NCI-H1436 (cell line): ENCODE measurements at places on chromosomes 2 and 18.

GRCh38 chr2:129922571-129923264 lies 56.7 kb upstream of the RAB6C start:
- no peak for DNase-seq

GRCh38 chr2:181231886-181232621 lies 225.1 kb upstream of the ITGA4 start:
- no peak for DNase-seq

DNA sequence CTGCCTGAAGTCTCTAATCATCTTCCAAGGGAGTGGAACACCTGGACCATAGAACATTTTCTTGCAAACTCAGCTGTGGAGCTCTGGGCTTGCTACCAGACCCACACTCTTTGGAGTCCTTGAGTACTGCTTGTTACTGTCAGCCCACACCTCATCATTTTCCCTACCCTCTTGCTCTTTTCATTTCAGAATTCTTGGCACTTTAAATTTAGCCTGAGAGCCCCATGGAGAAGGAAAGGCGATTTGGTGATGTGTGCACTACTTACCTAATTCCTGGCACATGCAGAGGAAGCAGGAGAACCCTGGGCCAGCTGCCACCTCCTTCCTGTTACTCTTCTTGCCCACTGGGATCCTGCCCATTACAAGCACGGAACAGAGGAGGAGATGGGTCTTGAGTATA lies 31.7 kb downstream of the TMEM178A start:
- DNase-seq: no peak

GRCh38 chr2:195238826-195239225 lies 418.2 kb upstream of the SLC39A10 start:
- no peak for DNase-seq

GRCh38 chr18:10041180-10041579 lies 127.4 kb downstream of the VAPA start:
- no peak for DNase-seq

DNA sequence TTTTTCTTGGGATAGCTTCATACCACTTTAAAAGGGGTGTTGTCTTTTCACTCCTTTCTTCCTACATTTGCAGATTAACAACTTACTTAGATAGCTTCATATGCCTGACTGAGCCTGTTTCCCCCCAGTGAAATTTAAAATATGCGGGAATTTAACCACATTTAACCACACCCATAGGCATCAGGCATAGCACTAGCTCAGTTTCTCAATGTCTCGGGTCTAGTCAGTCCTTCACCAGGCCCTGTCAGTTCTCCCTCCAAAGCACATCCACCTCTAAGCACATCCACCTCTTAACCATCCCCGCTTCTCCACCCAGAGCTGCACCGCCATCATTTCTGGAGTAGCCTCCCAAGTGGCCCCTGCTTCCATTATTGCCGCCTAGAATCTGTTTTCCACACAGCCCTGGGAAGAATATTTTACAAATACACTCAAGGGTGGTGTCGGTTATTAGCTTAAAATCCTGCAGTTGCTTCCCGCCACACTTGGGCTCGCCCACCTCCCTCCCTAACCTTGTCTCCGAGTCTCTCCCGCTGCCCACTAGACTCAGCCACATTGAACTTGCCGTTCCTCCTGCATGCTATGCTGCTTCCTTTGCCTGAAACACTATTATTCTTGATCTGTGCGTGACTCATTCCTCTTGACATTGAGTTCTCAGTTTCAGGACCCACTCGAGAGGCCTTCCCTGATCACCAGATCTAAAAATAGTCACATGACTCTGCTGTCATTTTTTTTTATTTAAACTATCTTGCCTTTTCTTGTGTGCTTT lies 68.3 kb downstream of the SPTBN1 start:
- peak; percentile 17 for DNase-seq

DNA sequence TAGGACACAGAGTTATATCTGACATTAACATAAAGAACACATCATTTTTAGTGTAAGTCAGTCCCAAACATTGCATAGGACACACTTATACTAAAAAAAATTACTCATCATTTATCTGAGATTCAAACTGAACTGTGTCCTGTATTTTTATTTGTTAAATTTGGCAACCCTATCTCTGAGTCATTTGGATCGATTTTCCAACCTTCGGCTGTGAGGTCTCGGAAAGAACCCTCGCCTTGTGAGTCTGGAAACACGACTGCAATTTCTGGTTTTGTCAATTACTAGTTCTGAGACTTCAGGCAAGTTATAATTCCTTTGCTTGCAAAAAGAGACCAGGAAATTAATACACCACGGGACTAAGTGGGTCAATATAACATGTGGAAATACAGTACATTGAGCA lies 14.0 kb downstream of the ATP8B1 start:
- DNase-seq: no peak

- no peak for DNase-seq
Observed at GRCh38 chr2:73260338-73260984, 23.8 kb downstream of the FBXO41 start.

DNA sequence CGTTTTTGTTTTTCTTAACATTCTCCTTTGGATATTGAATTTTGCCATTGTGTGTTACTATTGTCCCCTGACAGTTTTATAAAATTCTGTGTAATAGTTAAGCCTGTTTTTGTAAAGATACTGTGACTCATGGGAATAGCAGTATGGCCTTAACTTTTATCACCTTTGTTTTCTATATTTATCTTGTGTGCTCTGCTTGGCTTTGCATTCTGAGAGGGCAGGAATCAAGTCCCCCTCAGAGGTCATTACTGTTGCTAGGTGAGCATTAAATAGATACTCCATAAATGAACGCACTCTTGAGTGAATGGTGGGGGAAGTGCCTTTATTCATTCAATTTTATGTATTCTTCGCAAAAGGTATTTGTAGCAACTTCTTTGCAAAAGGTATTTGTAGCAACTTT lies 160.0 kb downstream of the PHLPP1 start:
- DNase-seq: no peak

- DNase-seq: no peak
Observed at GRCh38 chr2:152452256-152452973, 117.4 kb downstream of the FMNL2 start.

DNA sequence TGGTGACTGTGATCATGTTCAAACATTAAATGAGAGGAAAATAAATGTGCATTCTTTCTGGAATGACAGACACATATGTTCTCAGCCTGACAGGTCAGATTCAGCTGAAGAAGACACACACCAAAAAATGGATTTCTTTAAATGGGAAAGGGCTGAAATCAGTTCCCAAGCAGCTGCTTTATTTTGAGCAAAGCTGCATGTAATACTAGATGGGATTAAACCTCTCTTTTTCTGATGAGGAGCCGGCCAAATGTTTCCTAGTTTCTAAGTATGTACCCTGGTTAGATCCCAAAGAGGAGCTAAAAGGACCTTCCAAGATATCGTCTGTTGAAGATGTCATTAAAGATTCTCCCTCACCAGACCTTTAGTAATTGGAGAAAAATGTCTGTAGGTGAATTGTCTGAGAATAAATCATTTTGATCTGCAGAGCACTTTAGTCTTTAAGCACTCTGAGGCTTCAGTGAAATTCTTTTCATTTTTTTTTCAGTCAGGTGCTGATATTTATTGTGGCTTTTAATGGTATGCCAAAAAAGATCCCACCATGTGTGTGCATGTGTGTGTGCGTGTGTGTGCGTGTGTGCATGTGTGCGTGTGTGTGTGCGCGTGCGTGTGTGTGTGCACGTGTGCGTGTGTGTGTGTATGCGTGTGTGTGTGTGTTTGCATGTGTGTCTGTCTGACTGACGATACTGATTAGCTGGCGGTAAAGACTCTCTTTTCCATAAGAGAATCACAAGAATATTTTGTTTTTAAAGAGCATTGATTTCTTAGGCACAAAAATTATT lies 175.8 kb downstream of the IRS1 start:
- no peak for DNase-seq

DNA sequence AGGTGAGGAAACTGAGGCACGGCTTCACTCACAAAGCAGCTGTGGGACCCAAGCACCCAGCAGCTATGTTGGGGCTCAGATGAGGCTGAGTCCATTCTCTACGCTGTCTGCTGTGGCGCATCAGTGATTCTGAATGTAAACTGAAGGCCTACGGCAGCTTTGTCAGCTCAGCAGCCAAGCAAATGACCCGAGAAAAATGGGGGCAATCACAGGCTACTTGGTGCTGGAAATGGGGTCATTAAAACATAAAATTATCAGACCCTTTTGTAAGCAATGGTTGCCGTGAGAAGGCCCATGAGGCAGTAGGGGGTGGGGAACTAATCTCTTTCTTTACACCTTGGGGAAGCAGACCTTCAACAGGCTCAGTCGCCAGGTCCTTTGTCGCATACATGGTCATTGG lies 84.0 kb upstream of the ZCCHC2 start:
- DNase-seq: no peak

- no peak for DNase-seq
Observed at GRCh38 chr18:78730546-78730945, 249.1 kb upstream of the SALL3 start.

- no peak for DNase-seq
Observed at GRCh38 chr18:23468753-23469459, 15.8 kb downstream of the RIOK3 start.

- DNase-seq: no peak
Observed at GRCh38 chr2:95122197-95122551, 566 bp upstream of the MRPS5 start.

DNA sequence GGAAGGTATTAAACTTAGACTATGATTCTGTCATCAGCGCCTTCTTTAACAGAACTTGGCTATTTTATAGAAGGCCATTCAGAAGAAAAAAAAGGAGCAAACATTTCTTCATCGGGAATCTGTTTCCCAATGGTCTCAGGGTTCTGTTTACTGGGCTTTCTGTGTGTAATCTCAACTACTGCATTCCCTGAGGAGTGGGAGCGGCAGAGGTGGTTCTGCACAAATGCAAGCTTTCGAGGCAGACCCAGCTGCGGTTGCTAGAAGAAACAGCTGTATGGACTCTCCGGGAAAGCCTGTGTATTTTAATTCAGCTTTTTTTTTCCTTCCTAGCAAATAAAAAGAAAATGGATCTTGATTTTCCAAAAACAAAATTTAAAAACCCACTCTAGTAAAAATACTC lies 250.7 kb downstream of the NAPG start:
- no peak for DNase-seq

DNA sequence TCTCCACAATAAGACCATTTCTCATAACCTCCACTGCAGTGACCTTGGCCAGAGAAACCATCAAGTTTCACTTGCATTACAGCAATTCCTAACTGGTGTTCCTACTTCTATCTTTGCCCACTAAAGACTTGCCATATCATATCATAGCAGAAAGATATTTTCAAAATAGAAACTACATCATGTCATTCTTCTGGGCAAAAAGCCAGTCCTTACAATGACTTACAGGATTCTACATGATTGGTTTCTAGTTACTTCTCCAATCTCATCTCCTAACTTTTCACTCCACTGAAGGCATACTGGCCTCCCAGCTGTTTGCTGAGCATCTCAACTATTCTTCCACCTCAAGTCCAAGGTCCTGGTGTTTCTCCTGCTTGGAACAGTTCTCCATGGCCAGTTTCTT lies 151.4 kb downstream of the HNMT start:
- DNase-seq: no peak

DNA sequence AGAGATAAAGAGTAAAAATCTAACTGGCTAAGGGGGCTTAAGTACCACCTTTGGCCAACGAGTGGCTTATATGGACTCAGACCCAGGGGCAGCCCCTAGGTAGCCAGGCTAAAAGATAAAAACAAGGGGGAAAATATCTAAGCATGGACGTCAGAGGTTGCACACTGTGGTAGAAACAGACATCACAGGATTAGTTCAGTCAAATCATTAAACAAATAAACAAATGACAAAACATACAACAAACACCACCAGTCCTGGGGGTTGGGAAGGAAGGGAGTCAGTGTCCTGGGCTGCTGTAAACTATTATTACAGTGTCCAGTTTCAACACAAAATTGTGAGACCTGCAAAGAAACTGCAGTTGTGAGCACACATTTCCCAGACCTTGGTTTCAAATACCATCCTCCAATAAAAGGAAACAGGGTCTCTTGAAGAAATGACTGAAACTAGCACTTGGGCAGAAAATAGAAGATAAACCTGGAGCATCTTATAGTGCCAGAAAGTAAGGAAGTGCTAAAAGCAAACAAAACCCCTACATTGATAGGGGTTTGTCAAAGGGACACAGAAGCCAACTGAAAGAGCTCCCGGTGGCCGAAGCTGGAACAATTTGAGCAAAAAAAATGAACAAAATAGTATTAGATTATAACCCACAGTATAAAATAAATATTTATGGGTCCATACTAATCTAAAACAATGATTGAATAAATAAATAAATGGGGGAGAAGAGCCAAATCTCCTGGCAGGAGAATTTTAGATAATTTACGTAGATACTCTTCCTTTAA lies 154.8 kb upstream of the KLF7 start:
- DNase-seq: no peak

DNA sequence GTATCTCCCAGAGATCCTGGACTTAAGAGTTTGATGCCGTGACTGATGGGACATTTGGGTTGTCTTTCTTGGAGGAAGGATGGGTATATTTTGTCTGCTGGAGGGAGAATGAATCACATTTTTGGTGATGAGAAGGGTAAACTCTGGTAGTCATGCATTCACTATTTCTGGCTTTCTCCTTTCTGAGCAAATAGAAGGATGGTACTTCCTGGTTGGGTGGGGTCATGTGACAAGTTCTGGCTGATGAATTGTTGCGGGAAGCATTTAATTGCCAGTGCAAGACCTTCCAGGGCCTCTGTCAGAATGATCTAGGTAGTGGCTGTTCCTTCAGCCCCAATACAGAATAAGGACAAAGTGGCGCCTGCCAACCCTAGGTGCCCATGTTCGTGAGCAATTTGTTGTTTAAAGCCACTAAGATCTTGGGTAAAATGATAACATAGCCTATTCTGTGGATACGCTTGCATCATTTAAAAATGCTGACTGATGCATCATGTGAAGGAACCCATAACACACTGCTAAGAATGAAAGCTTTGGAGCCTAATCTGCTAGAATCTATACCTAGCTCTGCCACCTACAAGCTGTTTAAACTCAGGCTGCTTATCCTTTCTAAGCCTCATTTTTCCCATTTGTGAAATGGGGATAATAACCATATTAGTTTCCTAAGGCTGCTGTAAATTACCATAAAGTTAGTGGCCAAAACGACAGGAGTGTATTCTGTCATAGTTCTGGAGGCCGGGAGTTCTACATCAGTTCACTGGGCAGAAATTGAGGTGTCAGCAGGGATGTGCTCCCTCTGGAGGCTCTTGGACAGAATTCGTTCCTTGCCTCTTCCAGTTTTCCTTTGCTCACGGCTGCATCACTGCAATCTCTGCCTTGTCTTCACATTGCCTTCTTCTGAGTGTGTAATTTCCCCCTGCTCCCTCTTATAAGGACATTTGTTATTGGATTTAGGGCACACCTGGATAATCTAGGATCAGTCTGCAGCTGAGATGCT lies 281.3 kb downstream of the AGPS start:
- no peak for DNase-seq
